ENCODE measurements at places on chromosomes 5 and 9.

DNA sequence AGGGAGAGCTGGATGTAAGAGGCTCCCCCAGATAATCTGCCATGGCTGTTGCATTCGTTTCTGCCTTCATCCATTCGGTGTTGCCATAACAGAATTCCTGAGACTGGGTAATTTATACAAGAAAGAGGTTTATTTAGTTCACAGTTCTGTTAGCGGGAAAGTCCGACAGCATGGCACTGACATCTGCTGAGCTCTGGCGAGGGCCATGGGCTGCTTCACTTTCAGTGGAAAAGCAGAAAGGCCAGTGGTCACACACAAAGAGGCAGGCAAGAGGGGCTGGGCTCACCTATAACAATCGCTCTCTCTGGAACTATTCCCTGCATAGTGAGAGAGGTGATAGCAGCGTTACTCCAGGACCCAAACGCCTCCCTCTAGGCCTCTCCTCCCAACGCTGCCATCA, 305.9 kb downstream of the MLLT3 start:
- no peak for DNase-seq

GRCh38 chr5:11300736-11301135, 539.7 kb upstream of the DAP start:
- no peak for DNase-seq

DNA sequence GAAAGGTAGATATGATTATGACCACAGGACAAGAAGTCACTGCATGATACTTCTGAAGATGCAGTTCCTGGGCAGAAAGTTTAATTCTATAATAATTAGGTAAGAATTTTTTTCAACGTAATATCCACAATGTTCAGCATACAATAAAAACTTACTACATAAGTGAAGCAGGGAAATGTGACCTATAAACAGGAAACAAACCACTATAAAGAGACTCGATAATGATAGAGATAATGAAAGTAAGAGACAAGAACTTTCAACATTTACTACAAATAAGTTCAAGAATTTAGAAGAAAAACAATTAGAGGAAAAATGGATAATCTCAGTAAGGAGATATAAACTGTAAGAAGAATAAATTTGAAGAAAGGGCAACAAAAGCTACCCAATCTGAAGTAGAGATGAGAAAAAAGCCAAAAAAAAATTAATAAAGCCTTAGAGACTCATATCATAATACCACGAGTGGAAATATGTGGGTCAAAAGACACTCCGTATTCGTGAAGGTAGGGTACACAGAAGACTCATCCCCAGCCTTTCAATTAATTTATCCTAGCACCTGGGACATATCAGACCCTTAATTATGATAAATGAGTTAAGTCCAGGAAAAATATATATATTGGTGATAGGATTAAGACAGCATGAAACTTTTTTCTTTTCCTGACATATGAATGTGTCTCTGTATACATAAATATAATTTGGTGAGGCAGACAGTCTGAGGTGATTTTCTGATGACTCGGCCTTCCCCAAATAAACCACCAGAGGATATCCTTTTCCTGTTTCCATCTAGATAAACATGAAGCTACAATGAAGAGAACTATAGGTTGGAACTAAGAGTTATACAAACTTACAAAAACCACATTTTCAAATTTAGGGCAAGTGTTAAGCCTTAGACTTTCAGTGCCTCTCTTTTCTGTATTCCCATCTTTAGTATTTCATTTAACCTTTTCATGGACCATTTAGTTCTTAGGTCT, 120.4 kb downstream of the RAPGEF6 start:
- DNase-seq: no peak

DNA sequence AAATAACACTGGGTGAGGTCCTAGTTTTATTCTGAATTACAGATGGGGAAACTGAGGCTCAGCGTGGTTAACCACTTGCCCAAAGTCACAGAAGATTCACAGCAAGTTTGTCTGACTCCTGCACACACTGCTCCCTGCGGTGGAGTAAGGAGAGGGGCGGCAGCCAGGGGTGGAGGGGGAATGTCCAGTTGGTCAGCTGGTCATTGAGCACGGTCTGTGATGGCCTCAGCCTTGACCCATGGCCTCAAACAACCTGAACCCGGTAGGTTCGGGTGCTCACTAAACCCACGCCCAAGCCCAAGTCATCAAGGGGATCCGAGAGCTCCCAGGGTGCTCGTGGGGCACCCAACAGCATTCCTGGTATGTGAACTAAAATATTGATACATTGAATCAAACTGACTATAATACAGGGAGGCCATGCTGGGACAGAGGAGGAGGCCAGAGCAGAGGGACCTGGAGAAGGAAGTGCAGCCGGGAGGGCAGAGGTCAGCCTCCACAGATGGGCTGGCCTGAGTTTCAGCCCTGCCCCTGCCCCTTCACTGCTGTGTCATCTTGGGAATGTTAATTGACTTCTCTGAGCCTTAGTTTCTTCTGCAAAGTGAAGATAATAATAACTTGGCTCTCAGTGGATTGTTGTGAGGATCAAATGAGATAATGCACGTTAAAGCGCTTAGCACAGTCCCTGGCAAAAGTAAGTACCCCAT, 3.6 kb upstream of the IL17B start:
- DNase-seq: no peak

- no peak for DNase-seq
These were observed 139.2 kb upstream of the TRIM32 start for GRCh38 chr9:116547729-116548426.

- DNase-seq: no peak
These were observed 85.4 kb upstream of the MIER3 start for GRCh38 chr5:57037355-57037754.

All from amniotic stem cell (primary cell).